Right forelimb (tissue), 1 donor: ENCODE measurements at places on chromosomes 4 and X.

GRCh38 chrX:3221643-3222042 lies 124.8 kb downstream of the MXRA5 start:
- no peak for DNase-seq

DNA sequence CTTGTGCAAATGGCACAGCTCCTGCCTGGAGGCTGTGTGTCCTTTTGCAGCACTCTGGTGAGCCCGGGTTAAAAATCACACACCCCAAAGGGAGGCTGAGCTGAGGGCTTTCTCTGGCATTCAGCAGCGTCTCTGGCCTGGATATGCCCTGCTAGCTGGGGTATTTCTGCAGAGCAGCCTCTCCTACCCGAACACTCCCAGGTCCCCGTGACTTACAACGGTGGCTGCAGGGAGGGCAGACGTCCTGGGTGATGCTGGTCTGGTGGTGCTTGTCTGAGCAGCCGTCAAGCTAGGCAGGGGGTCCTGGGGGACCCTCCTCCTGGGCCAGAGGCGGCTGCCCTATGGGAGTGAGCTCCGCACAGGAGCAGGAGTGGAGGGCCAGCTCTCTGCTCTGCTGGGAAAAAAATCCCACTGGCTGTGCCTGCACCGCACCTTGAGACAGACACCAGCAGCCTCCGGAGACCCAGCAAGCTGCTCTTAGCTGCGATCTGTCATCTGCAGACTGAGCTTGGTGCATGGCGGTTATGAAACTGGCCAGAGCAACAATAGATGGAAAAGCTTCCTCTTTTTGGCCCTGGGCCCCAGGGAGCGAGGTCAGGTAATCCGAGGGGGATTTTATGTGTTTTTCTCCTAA lies 41.3 kb upstream of the ASMTL start:
- DNase-seq, result no peak

GRCh38 chr4:40699648-40700047 lies 50.1 kb upstream of the NSUN7 start:
- DNase-seq, result no peak

- no peak for DNase-seq
Observed at GRCh38 chr4:159455675-159456237, 352.9 kb downstream of the RAPGEF2 start.
